Lung (tissue), 17 donors: ENCODE measurements at places on chromosomes 1 and 21. TPM values are rescaled to one million over a fixed set of nuclear protein-coding genes. Genes with fewer than 3 reads are reported as not detected.

IL23R gene
- polyA plus RNA-seq = 0.03 TPM

KCNJ9 gene
- not detected for polyA plus RNA-seq

DNA sequence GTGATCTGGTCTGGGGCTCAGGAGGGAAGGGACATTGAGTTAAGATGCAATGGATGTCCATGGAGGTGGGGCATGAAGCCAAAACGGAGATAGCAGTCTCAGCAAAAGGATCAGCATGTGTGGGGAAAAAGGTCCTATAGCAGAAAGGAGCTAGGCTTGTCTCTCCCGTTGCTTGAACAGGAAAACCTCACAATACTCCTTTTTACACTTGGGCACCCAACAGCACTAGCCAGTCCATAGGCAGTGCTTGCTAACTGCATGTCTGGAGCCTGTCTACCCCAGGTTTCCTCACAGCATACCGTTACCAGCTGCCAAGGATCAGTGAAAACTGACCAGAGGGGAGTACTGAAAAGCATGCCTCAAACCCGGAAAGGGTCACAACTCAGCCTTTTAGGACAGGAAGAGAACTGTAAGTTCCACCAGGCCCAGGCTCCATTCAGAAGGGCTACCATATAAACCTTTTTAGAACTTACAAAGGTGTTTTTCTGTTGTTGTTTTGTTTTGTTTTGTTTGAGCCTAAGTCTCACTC, 78.6 kb downstream of the JAK1 start:
- H3K27me3 ChIP-seq = no peaks in the 10 kb centered on the region
- peaks cover 7% of the 10 kb centered on the region for H3K36me3 ChIP-seq
- no peak overlapping the region for H3K27ac ChIP-seq
- peaks cover 11% of the 10 kb centered on the region for H3K4me1 ChIP-seq
- DNase-seq = peak; percentile 30

TNFRSF4 gene
- 11.3 TPM for polyA plus RNA-seq

SMAP2 gene
- 24.5 TPM for polyA plus RNA-seq

PCSK9 gene
- polyA plus RNA-seq = 13.0 TPM

- H3K4me1 ChIP-seq = no peaks in the 10 kb centered on the region
- no peak for DNase-seq
- H3K36me3 ChIP-seq = peaks cover 29% of the 10 kb centered on the region
- no peak overlapping the region for H3K27ac ChIP-seq
Observed at GRCh38 chr1:66980745-66981367, 56.1 kb downstream of the MIER1 start.

GRCh38 chr21:31383770-31384169, 39.7 kb upstream of the TIAM1 start:
- H3K27ac ChIP-seq = no peak overlapping the region
- no peaks in the 10 kb centered on the region for H3K27me3 ChIP-seq
- H3K36me3 ChIP-seq = no peaks in the 10 kb centered on the region
- no peak for DNase-seq
- H3K4me3 ChIP-seq = no peak overlapping the region
- H3K4me1 ChIP-seq = no peaks in the 10 kb centered on the region

DYNLT5 gene
- polyA plus RNA-seq = 4.5 TPM

- H3K4me3 ChIP-seq = no peak overlapping the region
- no peak for DNase-seq
- H3K36me3 ChIP-seq = no peaks in the 10 kb centered on the region
- peaks cover 14% of the 10 kb centered on the region for H3K4me1 ChIP-seq
- no peak overlapping the region for H3K27ac ChIP-seq
- no peaks in the 10 kb centered on the region for H3K27me3 ChIP-seq
Observed at GRCh38 chr1:53069663-53070327, 7.8 kb downstream of the PODN start.

FGR gene
- polyA plus RNA-seq = 403 TPM

PROX1 gene
- 0.33 TPM for polyA plus RNA-seq

RCC1 gene
- polyA plus RNA-seq = 34.3 TPM

RAB7B gene
- polyA plus RNA-seq = 5.3 TPM

DNA sequence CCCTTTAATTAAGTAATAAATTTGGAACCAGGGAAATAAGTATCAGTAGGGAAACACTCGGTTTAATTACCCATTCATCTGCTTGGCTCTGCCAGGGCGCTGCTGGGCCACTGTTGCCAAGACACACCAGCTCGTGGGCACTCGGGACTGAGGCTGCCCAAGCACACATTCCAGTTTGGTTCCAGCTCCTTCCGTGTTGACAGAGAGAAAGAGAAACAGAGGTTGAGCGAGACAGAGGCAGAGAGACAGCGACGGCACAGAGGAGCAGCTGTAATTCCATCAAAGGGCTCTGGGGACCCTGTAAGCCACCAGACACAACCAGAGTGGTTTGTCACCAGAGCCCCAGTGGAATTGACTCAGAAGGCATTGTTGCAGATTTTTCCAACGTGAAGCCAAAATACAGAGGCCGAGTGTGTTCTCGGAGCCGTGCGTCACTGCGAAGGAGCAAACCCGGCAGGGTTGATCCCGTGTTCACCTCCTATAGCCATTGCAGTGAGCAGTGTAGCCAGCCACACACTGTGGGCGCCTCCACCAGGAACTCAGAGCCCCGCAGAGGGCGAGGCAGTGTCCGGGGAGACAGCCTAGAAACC, 33.5 kb downstream of the SYF2 start:
- DNase-seq = peak; percentile 53
- H3K27ac ChIP-seq = no peak overlapping the region
- no peak overlapping the region for H3K4me3 ChIP-seq
- no peaks in the 10 kb centered on the region for H3K27me3 ChIP-seq
- no peaks in the 10 kb centered on the region for H3K36me3 ChIP-seq

GRCh38 chr1:17251246-17251645, 2.3 kb downstream of the PADI3 start:
- no peak overlapping the region for H3K4me3 ChIP-seq
- no peaks in the 10 kb centered on the region for H3K4me1 ChIP-seq
- no peak for DNase-seq
- no peaks in the 10 kb centered on the region for H3K27me3 ChIP-seq
- H3K27ac ChIP-seq = no peak overlapping the region

GRCh38 chr1:21156019-21156418, 20.7 kb downstream of the EIF4G3 start:
- H3K4me1 ChIP-seq = no peaks in the 10 kb centered on the region
- H3K4me3 ChIP-seq = no peak overlapping the region
- no peak overlapping the region for H3K27ac ChIP-seq

GRCh38 chr1:117346206-117346928, 20.9 kb upstream of the MAN1A2 start:
- no peak overlapping the region for H3K27ac ChIP-seq
- H3K4me1 ChIP-seq = no peaks in the 10 kb centered on the region
- no peak for DNase-seq

PRUNE1 gene
- polyA plus RNA-seq = 12.5 TPM

DNA sequence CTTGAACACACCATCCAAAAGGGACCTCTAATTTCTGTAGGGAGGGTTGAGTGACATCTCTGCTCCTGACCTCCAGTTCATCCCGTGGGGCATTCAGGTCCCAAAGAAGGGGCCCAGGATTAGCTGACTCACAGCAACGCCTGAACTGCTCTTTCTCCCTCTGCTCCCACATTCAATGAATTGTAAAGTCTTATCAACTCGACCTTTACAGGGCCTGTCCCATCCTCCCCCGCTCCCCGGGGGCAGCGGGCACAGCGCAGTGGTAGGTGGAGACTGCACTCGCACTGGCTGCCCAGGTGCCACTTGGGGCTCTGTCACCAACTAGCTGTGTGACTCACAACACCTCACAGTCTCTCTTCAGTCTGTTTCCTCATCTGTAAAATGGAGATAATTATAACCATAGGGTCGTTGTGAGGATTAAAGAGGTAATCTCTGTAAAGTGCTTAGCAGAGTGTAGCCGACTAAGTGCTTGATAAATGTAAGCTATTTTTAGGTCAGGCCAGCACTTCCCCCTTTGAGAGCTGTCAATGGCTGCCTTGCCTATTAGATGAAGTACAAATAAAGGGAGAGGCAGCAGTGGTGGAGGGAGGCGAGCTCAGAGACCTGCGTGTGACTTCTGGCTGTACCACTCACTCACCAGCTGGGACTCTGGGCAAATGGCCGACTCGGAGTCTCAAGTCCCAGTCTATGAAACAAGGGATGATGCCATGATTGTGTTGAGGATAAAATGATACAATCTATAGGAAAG, 637 bp upstream of the MYBPHL start:
- peak overlapping the region; percentile 26 for H3K27ac ChIP-seq
- H3K4me1 ChIP-seq = peaks cover 33% of the 10 kb centered on the region
- H3K4me3 ChIP-seq = no peak overlapping the region
- peaks cover 7% of the 10 kb centered on the region for H3K36me3 ChIP-seq
- peak; percentile 41 for DNase-seq

DNA sequence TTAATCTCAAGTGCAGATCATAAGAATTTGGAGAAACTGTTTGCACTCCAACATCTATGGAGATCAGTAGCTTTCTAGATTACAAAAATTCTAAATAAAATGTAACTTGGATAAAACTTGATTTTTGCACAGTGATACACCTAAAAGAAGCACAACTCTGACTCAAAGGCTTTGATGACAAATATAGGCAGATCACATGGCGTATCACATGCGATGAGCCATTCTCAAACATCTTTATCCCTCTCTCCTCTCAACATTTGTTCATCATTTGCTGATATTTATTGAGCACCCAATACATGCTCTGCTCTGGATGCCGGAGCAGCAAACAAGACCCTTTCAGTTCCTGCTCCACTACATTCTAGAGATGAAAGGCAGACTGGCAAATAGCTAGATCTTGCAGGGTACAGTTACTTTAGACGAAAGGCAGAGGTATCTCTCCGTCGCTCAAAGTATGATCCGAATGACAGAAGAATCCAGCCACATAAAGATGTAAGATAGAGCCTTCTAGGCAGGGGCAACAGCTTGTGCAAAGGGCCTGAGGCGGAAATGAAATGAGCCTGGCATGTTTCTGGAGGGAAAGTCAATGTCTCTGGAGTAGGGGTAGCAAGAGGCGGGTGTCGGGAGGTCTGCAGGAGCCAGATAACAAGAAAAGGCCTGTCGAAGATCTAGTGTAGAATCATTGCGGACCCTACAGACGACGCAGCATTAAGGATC, 145.8 kb upstream of the ERRFI1 start:
- H3K27me3 ChIP-seq = no peaks in the 10 kb centered on the region
- DNase-seq = no peak
- no peaks in the 10 kb centered on the region for H3K36me3 ChIP-seq
- no peak overlapping the region for H3K27ac ChIP-seq
- H3K4me3 ChIP-seq = no peak overlapping the region

DNA sequence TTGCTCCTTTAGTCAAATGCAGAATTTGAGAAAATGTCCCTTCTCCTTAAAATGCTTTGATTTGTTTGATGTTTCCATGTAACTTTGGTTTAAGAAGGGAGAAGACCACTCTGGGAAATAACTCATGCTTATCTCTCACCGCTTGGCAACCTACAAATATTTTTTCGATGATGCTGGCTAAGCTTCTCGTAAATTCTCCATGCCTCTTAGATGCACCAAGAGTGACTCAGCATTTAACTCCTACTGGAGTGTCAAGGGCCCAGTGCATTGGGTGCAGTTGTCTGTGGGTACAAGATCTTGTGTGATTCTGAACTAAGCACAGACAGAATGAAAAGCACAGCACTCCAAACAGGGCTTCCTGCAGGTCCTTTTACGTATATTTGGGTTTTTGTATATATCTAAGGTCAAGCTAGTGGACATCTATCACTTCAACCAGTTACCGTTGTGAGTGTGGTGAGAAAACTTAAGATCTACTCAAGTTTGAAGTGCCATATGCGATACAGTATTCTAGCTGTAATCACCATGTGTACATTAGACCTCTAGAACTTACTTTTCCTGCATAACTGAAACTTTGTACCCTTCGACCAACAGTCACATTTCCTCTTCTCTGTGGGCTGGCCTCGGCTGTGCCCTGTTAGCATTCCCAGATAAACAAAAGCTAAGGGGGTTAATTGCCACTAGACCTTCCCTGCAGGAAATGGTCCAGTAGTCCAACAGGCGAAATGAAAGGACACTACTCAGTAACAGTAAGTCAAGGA, 55.8 kb downstream of the COL18A1 start:
- DNase-seq = no peak
- peaks cover 2% of the 10 kb centered on the region for H3K36me3 ChIP-seq
- no peaks in the 10 kb centered on the region for H3K4me1 ChIP-seq
- H3K27ac ChIP-seq = no peak overlapping the region
- H3K27me3 ChIP-seq = no peaks in the 10 kb centered on the region

- H3K4me3 ChIP-seq = no peak overlapping the region
- peak; percentile 65 for DNase-seq
- H3K27me3 ChIP-seq = no peaks in the 10 kb centered on the region
- H3K36me3 ChIP-seq = no peaks in the 10 kb centered on the region
- H3K27ac ChIP-seq = no peak overlapping the region
- peaks cover 15% of the 10 kb centered on the region for H3K4me1 ChIP-seq
Observed at GRCh38 chr1:43540653-43541071, 10.0 kb downstream of the PTPRF start.

UBIAD1 gene
- polyA plus RNA-seq = 7.5 TPM

DNA sequence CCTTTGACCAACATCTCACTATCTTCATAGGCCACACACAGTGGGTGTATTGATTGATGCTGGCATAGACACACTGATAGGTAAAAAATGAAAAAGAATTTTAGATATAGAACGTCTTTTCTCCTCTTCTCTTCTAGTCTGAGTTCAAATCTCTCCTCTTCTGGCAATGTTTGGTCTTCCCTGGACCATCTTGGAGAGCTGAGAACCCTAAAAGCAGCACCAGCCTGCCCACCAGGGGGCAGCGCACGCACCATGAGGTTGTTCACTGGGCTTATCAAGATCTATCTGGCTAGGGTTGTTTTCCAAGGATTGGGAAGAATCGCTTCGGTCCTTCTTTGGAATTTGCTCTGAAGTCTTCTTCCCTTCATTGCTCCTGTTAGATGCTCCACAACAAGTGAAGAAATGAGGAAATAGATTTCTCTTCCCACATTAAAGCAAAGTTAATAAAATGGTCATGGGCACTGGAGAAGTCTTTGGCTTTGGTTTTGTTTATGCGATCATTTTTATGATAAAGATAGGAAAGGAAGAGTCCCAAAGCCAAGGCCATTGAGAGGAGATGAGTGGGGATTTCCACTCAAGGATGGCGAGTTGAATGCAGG, 104.0 kb upstream of the OLIG2 start:
- H3K36me3 ChIP-seq = no peaks in the 10 kb centered on the region
- no peaks in the 10 kb centered on the region for H3K27me3 ChIP-seq
- DNase-seq = no peak
- H3K4me3 ChIP-seq = no peak overlapping the region

GRCh38 chr1:214270097-214270650, 10.8 kb upstream of the SMYD2 start:
- no peak for DNase-seq
- H3K4me1 ChIP-seq = no peaks in the 10 kb centered on the region
- H3K27ac ChIP-seq = no peak overlapping the region
- H3K4me3 ChIP-seq = no peak overlapping the region
- H3K27me3 ChIP-seq = no peaks in the 10 kb centered on the region

- no peaks in the 10 kb centered on the region for H3K4me1 ChIP-seq
- no peak overlapping the region for H3K4me3 ChIP-seq
- no peaks in the 10 kb centered on the region for H3K36me3 ChIP-seq
- no peak for DNase-seq
- no peak overlapping the region for H3K27ac ChIP-seq
Observed at GRCh38 chr1:181397845-181398244, 85.5 kb upstream of the CACNA1E start.

- no peak overlapping the region for H3K4me3 ChIP-seq
- no peaks in the 10 kb centered on the region for H3K36me3 ChIP-seq
- DNase-seq = no peak
- peaks cover 8% of the 10 kb centered on the region for H3K4me1 ChIP-seq
- H3K27ac ChIP-seq = no peak overlapping the region
- H3K27me3 ChIP-seq = no peaks in the 10 kb centered on the region
Observed at GRCh38 chr1:78043436-78043835, 2.3 kb upstream of the GIPC2 start.
